ENCODE measurements at places on chromosomes 6 and 20.

DNA sequence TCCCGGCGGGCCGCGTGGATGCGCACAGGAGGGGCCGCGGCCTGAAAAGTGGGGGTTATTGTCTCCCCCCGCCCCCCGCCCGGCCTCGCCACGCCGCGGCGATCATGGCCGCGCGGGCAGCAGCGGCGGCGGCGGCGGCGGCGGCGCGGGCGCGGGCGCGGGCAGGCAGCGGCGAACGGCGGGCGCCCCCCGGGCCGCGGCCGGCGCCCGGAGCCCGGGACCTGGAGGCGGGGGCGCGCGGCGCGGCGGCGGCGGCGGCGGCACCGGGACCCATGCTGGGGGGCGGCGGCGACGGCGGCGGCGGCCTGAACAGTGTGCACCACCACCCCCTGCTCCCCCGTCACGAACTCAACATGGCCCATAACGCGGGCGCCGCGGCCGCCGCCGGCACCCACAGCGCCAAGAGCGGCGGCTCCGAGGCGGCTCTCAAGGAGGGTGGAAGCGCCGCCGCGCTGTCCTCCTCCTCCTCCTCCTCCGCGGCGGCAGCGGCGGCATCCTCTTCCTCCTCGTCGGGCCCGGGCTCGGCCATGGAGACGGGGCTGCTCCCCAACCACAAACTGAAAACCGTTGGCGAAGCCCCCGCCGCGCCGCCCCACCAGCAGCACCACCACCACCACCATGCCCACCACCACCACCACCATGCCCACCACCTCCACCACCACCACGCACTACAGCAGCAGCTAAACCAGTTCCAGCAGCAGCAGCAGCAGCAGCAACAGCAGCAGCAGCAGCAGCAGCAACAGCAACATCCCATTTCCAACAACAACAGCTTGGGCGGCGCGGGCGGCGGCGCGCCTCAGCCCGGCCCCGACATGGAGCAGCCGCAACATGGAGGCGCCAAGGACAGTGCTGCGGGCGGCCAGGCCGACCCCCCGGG is 637 bp downstream of the ARID1B start:
- DNase-seq: no peak

- no peak for DNase-seq
These were observed 89.7 kb downstream of the FBXO5 start for GRCh38 chr6:152893187-152893586.

DNA sequence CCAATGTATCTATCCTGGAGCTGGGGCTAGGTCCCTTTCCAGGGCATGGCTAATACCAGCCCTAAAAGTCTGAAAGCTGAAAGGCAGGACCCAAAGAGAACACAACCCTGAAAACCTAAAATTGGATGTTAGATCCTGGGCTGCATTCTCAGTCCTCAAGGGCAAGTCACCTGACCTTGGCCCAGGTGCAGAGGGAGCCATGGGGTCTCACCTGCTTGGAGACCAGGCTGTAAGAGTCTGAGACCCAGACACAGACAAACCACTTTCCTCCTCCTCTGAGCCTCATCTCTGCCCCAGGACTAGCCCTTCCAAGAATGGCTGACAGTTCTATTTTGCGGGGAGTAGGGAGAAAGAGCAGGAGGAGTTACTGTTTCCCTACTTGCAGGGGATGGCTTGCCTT is 60.0 kb downstream of the EFCAB8 start:
- no peak for DNase-seq

- DNase-seq: no peak
These were observed 1170.0 kb upstream of the CITED2 start for GRCh38 chr6:140544431-140544830.

- peak; percentile 64 for DNase-seq
These were observed 864 bp upstream of the BCLAF1 start for GRCh38 chr6:136290410-136291010.

All from renal pelvis (tissue), 12 donors.